Femur (tissue), 1 donor: ENCODE measurements at places on chromosomes 11 and 22.
A peak's percentile ranks its signal among the peaks of the same experiment; 100 is the strongest.

DNA sequence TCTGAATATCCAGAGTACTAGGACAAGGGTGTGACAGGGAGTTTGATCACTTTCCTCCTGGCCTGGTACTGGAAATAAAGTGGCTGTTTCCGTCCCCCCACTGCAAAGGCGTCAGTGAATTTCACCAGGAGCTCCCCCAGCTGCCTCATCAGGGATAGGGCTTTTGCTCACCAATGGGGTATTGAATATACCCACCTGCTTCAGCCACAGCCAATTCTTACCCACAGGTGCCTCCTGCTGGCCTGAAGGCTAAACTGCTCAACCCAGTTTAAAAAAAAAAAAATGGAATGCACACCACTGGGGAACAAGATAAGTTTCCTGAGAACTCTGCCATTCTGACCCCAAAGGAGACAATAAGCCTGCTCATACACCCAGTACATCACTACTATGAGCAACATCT is 65.3 kb upstream of the MS4A8 start:
- no peak for DNase-seq

- no peak for DNase-seq
Measured at GRCh38 chr22:43060183-43060582, 29.0 kb downstream of the TTLL1 start.

DNA sequence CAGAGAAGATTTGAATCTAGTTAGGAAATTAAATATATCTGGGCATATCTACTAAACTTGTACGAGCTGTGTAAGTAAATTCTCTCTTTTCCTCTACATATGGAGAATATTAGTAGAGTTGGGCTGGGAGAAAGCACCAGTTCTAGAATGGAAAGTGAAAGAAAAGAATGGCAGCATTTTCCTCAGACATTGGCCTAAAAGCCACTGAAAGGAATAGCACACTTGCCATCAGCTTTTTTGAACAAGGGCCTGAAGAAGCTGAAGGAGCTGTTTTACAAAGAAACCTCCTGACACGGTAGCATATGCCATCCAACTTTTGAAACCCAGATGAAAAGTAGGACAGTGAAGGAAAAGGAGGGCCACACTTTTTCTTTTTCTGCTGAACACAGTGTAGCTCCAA is 1563.7 kb upstream of the TENM4 start:
- DNase-seq = no peak

GRCh38 chr11:613369-613968 is 2.3 kb downstream of the IRF7 start:
- DNase-seq = peak; percentile 82

DNA sequence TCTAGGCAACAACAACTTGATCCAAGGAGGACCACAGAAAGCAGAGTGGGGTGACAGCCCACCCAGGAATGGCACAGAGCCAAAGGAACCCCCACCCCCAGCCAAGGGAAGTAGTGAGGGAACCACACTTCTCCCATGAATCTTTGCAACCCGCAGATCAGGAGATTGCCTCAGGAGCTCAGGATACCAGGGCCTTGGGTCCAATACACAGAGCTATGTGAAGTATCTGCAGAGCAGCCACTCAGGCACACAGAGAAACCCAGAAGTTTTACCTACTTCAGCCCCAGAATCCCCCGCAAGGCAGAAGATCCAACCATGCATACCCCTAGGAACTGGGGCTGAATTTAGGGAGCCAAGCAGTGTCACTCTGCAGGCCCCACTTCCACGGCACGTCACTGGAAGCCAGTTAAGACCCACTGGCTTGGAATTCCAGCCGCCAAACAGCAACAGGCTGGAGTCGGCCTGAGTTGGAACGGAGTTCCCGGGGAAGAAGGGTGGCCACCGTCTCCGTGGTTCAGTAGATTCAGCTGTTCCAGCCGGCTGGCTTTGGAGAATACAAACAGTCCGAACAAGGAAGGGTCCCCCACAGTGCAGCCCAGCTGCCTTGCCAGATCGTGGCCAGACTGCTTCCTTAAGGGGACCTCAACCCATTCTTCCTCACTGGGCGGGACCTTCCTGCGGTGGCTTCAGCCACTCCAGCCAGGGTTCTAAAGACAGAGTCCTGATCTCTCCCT is 174.1 kb downstream of the TTC28 start:
- peak; percentile 28 for DNase-seq

DNA sequence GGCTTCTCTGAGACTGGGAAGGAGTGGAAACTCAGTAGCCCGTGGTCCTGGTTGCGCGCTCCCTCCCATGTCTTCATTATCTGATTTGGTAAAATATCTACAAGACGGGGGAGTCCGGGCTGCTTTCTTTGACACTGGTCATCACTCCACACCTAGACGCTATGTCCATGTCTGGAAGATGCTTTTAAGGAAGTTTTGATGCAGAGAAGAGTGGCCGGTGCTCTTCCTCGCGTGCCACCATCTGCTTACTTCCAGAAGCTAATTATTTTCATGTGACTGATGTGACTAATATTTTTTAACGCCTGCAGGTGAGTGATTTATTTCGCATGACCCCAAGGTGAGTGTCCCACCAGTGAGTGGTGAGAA is 339 bp upstream of the TRIM21 start:
- DNase-seq = no peak

- DNase-seq = no peak
Measured at GRCh38 chr11:64826578-64827450, 16.5 kb upstream of the MEN1 start.

DNA sequence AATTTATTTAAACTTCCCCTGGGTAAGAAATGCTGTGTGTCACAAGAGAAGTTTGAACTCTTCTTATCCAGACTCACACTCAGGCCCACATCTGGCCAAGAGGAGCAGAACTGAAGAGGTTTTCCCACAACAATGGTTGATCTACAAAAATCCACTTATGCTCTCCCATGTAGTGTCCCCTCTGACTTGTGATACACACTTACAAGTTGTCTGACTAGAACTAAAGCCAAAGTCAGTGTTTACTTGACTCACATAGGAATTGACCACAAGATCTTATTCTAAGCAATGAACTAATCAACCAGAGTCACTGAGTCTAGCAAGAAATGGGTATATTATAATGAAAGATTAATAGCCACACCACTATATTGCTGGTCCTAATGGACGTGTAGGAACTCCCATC is 133.0 kb downstream of the ATG16L2 start:
- DNase-seq = no peak

- DNase-seq = no peak
Measured at GRCh38 chr11:67045314-67045713, 11.3 kb upstream of the RHOD start.

- DNase-seq = no peak
Measured at GRCh38 chr22:35802885-35803284, 85.2 kb downstream of the APOL5 start.

DNA sequence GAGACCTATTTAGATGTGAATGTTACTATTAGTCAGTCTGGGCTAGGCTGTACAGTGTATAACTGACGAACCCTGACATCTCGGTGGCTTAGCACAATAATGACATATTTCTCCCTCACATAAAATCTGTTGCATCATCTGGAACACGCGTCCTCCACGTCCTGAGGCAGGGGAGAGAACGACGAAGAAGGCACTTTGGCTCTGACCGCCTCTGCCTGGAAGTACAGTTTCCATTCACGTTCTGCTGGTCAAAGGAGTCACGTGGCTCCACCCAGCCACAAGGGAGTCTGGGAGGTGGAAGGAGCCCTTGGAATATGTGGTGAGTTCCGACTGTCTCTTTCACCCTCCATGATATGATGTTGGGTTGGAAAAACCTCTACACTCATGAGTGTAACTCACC is 55.1 kb upstream of the CD82 start:
- no peak for DNase-seq

GRCh38 chr22:17046566-17047348 is 38.0 kb upstream of the IL17RA start:
- no peak for DNase-seq

GRCh38 chr11:2891326-2892214 is 6.0 kb upstream of the CDKN1C start:
- peak; percentile 83 for DNase-seq

DNA sequence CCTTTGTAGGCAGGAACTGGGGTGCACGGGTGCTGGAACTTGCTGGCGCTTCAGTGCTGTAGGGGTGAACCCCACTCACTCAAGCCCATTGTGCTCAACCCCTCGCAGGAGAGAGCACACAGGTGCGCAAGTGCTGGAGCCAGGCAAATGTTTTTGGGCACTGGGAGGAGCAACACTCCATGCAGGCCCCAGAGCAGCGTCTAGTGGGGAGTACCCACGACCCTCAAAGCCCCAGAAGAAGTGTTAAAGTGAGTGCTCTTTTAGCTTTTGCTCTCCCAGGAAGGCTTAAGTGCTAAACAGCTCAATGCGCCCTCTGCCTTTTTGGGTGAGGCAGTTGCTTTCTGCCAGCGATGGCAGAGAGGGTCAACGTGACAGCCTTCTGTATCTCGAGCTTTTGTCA is 282.2 kb upstream of the ARHGAP42 start:
- no peak for DNase-seq

GRCh38 chr11:2085251-2086066 is 53.7 kb downstream of the IGF2 start:
- no peak for DNase-seq

DNA sequence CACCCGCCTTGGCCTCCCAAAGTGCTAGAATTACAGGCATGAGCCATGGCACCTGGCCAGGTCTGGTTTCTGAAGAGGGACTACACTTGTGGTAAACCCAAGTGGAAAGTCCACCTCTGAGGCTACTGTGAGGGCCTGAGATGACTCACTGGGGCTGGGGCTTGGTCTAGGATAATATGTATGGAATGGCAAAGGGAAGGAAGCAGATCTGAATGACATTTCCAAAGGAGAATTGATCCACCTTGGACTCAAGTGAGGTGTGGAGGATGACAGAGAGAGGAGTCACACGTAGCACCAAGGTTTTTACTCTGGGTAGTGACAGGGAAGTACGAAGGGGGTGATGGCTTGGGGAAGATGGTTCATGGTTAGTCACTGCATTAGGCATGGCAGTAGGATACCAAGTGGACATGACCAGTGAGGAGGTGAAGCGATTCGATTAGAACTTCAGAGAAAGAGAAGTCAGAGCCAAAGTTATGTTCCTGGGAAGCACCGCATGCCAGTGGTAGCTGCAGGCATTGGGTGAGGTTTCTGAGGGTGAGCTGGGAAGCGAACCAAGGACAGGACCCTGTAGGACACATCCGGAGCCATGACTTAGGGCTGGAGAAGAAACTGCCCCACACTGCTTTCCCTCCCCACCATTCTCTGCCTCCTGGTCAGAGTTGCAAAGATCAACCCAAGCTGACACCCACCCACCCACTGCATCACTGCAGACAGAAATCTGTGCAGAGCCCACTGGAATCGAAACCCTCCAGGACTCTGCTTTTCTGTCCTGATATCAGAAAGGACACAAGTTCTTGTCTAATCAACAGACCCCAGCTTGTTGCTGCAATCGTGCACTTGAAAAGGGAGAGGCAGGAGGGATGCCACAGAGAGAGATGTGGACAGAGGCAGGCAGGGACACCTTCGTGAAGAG is 13.0 kb upstream of the BCL9L start:
- no peak for DNase-seq

DNA sequence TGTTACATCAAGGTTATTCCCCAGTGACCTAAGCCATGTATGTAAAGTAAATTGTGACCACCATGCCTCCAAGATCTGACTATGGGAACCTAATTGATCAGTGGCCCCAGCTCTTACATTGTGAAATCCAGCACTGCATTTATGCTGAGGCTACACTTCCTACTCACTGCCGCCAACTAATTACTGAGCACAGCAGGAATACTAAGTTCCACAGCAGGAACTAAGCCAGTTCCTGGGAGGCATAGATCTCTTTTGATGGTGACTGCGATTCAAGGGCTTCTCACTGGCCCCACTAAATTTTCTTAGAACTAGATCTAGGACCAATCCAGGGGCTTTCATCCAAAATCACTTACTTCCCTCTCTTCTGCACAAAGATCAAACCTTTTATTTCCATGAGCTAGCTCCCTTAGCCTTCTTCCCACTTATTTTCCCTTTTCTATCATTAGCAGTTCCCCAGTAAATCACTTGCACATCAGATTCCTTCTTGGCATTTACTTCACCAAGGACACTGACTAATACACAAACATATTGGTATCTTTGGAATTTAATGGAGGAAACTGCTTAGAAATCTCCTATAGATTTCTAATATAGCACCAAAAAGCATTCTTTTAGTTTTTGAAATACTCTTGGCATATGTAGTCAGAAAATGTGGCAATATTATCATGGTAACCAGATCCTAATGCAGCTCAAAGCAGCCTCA is 46.0 kb downstream of the CNTN5 start:
- DNase-seq = no peak

DNA sequence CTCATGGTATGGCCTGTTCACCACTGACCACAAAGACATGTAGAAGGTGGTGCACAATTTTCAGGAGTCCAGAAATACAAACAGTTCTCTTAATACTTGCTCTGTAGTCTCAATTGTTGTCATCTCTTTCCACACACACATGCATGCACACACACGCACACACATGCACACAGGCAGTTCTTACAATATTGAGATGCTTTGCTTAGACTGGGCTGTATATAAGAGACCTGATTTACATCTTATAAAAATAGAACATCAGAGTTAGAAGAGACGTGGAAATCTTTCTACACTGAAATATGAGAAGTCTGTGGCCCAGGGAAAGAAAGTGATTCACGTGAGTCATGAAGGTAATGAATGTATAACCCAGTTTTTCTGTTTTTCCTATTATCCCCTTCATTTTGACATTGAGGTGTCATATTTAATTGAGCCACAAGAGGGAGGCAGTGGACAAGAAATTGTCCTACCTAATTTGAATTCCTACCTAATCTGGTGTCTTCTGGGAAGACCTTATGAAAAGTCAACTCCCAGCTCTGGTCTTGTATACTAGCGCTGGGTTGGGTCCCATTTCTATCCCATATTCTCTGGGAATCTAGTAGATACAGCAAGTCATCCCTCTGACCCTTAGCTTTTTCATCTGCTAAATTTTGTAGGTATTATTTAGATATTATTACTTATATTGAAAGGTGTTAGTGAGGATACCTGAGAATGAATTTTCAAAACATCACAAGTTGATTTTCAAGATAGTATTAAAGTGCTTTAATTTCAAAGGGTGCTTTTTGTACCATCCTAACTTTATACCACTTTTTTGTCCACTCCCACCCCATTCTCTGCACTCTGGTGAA is 14.9 kb upstream of the MS4A4A start:
- no peak for DNase-seq

DNA sequence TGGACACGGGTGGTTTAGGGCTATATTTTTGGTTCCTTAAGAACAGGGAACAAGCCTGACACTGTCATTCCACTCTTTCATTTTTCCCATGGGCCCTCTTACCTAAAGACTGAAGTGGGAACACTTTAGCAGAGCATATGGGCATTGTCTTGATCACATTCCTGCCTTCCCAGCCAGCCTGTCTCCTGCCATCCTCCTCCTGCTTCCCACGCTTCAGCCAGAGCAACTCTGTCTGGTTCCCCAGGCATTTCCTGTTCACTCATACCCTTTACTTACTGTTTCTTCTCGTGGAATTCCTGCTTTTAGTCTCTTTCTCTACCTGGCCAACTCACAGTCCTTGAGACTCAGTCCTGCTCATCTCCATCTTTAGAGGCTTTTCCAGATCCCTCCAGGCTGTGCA is 22.8 kb downstream of the MRPL16 start:
- DNase-seq = no peak

DNA sequence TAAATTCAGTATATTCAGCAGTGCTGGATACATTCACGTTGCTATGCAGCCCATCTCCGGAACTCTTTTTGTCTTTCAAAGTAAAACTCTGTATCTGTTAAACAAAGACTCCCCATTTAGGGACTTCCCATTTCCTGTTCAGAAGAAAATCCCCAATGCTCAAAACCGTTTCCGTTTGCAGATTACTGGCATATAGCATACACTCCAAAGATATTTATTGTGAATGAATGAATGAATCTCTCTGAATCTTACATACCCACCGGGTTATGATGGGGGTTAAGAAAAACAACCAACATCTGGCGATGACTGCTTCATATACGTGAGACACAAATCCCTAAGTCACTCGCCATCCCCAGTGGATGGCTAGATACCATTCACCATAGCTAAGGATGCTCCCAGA is 1.6 kb downstream of the THY1 start:
- no peak for DNase-seq
